CD8-positive, alpha-beta memory T cell (primary cell): ENCODE measurements at places on chromosomes 2 and 18. TPM values are rescaled to one million over a fixed set of nuclear protein-coding genes. Genes with fewer than 3 reads are reported as not detected.

DNA sequence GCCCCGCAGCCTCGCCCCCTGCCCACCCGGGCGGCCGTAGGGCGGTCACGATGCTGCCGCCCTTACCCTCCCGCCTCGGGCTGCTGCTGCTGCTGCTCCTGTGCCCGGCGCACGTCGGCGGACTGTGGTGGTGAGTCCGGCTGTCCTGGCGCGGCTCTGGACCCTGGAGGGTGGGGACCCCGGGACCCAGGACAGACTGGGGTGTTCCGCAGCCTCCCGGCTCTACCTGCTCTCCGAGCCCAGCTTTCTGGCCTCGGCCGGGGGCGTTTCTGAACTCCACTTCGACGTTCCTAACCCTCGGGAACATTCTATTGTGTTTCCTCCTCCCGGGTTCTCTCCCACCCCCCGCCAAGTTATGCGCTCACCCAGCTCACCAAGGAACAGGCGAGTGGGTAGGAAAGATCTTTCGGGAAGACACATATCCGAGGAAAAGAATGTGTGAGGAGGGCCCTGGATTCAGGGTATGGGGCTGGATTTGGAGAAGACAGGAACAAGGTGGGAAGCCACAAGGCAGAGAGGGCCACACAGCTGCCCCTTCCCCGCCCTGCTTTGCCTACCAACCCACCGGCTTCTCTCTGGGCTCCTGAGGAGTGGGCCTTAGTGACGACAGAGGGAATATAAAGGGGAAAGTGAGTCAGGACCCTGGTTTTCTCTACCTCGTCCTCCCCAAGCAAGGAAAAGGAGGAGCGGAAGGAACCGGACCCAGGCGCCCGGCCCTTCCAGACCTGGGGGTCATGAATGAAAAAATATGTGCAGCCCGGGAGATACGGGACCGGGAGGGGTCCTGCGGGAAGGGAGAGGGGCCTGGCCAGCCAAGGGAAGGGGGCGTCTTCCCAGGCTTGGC, 605 bp downstream of the WNT6 start:
- no peak for DNase-seq
- H3K27me3 ChIP-seq: peaks cover 39% of the 10 kb centered on the region
- no peak overlapping the region for H3K27ac ChIP-seq
- H3K4me3 ChIP-seq: no peak overlapping the region

DNA sequence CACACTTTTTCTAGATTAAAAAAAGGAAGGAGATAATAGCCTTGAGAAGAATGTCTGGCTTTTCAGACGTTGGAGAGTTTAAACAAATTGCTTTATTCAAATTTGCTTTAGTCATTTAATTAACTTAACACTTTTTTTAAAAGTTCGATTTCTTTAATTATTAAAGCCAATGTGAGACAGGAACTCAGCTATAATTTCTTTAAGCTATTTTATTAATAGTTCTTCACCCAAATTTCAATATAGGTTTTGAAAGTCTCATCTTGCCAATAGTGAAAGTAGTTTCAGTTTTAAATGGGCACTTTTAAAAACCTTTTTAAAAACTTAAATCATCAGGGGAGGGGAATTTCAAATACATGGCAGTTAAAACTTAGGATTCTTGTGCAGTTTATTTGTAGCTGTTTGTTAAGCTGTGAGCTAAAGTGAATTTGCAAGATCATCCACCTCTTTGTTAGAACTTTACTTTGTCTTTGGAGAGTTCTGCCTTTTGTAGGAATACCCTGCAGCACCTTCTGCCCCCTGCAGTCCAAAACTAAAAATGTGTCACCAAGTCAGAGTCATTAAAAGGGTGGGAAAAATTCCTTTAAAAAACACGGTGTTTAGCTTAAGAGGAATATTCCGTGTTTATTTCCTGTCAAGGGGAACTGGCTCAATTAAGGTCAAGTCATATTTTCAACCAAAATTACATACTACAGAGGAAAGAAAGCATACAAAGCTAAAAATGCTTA, 4.6 kb downstream of the TGIF1 start:
- H3K36me3 ChIP-seq: peaks cover 17% of the 10 kb centered on the region
- H3K27me3 ChIP-seq: no peaks in the 10 kb centered on the region
- peaks cover 29% of the 10 kb centered on the region for H3K4me1 ChIP-seq
- peak overlapping the region; percentile 94 for H3K27ac ChIP-seq

- no peak overlapping the region for H3K4me3 ChIP-seq
- H3K4me1 ChIP-seq: no peaks in the 10 kb centered on the region
- H3K27me3 ChIP-seq: peaks cover 8% of the 10 kb centered on the region
- H3K36me3 ChIP-seq: no peaks in the 10 kb centered on the region
- DNase-seq: no peak
These were observed 14.3 kb upstream of the PRSS56 start for GRCh38 chr2:232505856-232506255.

- no peaks in the 10 kb centered on the region for H3K4me1 ChIP-seq
- no peaks in the 10 kb centered on the region for H3K27me3 ChIP-seq
- H3K4me3 ChIP-seq: no peak overlapping the region
- DNase-seq: no peak
These were observed 116.3 kb upstream of the ITGA4 start for GRCh38 chr2:181340891-181341290.

DNA sequence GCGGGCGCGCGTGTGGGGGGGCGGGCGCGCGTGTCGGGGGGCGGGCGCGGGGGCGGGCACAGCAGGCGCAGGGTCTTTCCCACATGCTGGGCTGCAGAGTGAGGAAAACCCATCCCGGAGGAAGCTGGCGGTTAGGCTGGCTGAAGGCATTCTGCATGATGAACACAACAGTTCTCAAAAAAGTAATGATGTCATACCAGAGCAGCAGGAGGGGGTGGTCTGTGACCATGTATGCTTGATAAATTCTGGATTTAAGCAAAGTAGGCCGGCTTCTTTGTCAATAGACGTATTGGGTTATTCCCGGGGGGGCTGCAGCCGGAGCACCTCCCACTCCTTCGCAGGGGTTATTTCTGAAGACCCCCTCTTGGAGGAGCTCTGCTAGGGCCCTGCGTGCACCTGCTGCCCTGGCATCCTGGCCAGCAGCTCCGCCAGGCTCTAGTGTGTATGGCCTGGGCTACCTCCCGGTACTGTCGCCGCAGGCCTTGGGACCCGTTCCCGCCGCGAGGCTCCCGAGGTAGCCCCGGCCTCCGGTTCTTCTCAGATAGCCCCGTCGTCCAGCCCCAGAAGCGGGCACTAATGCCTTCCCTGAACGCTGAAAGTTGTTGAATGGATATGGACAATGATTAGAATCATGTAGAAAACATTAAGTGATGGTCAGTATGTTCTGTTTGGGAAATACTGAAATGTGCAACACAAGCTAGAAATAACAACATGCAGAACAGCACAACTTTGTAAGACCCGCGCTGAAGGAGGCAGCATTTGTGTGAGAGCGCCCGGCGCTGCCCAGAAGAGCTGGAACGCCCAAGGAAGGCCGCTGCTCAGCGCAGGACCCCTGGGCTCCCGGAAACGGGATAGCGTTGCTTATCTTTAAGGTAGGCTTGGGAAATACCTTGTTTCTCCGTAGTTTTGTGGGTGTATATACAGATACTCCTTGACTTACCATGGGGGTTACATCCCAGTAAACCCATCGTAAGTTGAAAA, 101.4 kb upstream of the RAB6C start:
- no peaks in the 10 kb centered on the region for H3K36me3 ChIP-seq
- no peaks in the 10 kb centered on the region for H3K27me3 ChIP-seq
- H3K4me1 ChIP-seq: peaks cover 14% of the 10 kb centered on the region
- H3K4me3 ChIP-seq: peak overlapping the region; percentile 49
- H3K27ac ChIP-seq: no peak overlapping the region
- DNase-seq: no peak

- no peaks in the 10 kb centered on the region for H3K4me1 ChIP-seq
- H3K4me3 ChIP-seq: no peak overlapping the region
- no peaks in the 10 kb centered on the region for H3K27me3 ChIP-seq
- H3K27ac ChIP-seq: no peak overlapping the region
These were observed 135.2 kb downstream of the LAMA1 start for GRCh38 chr18:6982398-6982797.

DNA sequence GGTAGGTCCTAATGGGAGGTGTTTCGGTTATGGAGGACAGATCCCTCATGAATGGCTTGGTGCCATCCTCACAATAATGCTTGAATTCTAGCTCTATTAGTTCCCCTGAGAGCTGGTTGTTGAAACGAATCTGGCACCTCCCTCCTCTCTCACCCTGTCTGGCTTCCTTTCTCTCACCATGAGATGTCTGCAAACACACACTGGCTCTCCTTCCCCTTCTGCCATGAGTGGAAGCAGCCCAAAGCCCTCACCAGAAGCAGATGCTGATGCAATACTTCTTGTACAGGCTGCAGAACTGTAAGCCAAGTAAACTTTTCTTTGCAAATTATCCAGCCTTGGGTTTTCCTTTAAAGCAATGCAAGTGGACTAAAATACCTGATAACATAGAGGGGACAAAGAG, 86.6 kb downstream of the RND3 start:
- H3K4me3 ChIP-seq: no peak overlapping the region
- no peaks in the 10 kb centered on the region for H3K4me1 ChIP-seq
- H3K27me3 ChIP-seq: no peaks in the 10 kb centered on the region
- no peak for DNase-seq
- H3K27ac ChIP-seq: no peak overlapping the region

DNA sequence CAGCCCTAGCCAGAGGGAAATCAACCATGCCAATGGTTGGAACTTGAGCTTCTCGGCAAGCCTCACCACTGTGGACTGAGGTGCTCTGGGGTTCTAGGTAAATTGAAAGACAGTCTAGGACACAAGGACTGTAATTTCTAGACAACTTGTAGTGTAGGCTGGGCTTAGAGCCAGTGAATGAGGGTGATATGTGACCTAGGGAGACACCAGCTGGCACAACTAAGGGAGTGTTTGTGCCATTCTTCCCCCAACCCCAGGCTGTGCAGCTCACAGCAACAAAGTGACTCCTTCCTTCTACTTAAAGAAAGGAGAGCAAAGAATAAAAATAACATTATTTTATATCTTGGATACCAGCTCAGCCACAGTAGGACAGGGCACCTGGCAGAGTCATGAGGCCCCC, 1690.7 kb upstream of the TMEFF2 start:
- H3K27ac ChIP-seq: no peak overlapping the region
- H3K4me1 ChIP-seq: no peaks in the 10 kb centered on the region
- no peak overlapping the region for H3K4me3 ChIP-seq
- no peak for DNase-seq
- H3K27me3 ChIP-seq: no peaks in the 10 kb centered on the region

DNA sequence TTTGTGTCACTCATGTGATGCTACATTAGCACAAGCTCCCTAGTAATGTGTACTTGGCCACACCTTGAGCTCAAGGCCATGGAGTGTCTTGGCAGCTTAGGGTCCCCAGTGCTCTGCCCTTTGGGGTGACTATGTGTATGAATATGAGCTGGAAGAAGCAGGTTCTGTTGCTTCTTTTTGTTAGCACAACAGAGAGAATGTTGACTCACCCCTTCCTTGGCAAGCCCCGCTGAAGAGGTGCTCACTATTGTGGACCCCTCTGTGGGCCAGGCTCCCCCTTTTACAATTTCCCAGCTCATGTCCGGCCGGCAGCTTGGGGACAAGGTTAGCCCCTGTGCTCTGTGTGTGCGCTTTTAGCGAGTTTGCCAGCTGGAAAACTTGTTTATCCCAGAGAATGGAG, 48.1 kb downstream of the DGKD start:
- H3K4me1 ChIP-seq: peaks cover 49% of the 10 kb centered on the region
- no peak overlapping the region for H3K27ac ChIP-seq
- no peaks in the 10 kb centered on the region for H3K27me3 ChIP-seq
- no peak overlapping the region for H3K4me3 ChIP-seq

DNA sequence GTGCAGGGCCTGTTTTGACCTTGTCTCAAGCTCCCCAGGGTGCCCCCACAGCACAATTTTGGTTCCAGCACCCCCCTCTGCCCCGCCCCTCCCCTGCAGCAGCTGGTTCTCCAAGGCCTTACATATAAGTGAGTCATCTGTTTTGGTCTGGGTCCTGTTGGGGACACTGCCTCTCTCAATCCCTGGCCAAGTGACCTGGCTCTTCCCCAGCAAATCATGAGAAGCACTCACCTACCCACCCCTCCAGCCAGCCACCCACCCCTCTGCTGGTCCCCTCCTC, 90.5 kb downstream of the INHBB start:
- H3K4me1 ChIP-seq: no peaks in the 10 kb centered on the region
- no peak overlapping the region for H3K27ac ChIP-seq
- no peak overlapping the region for H3K4me3 ChIP-seq
- peaks cover 3% of the 10 kb centered on the region for H3K27me3 ChIP-seq
- no peaks in the 10 kb centered on the region for H3K36me3 ChIP-seq

GRCh38 chr2:191844706-191845105, 2.2 kb downstream of the CAVIN2 start:
- no peaks in the 10 kb centered on the region for H3K27me3 ChIP-seq
- peak overlapping the region; percentile 64 for H3K27ac ChIP-seq
- no peak overlapping the region for H3K4me3 ChIP-seq
- DNase-seq: no peak
- H3K4me1 ChIP-seq: no peaks in the 10 kb centered on the region
- H3K36me3 ChIP-seq: no peaks in the 10 kb centered on the region

DNA sequence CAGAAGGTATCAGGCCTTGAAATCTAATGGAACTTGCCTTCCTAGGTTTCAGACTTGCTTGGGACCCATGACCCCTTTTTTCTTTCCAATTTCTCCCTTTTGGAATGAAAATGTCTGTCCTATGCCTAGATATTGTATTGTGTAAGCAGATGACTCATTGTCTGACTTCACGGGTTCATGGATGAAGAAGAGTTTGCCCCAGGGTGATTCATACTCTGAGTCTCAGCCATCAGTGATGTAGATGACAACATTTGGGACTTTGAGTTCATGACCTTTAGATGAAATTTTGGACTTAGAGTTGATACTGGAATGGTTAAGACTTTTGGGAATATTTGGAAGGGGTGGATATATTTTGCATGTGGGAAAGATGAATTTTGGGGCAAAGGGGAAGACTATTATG, 11.2 kb upstream of the SCYGR5 start:
- H3K36me3 ChIP-seq: no peaks in the 10 kb centered on the region
- no peak for DNase-seq
- H3K27me3 ChIP-seq: no peaks in the 10 kb centered on the region

EPC2 gene
- 29.7 TPM for total RNA-seq

UGT1A3 gene
- not detected for total RNA-seq
